ENCODE measurements at places on chromosomes 7 and 10.

- DNase-seq: no peak
These were observed 71.4 kb upstream of the PRSS58 start for GRCh38 chr7:142329062-142329790.

DNA sequence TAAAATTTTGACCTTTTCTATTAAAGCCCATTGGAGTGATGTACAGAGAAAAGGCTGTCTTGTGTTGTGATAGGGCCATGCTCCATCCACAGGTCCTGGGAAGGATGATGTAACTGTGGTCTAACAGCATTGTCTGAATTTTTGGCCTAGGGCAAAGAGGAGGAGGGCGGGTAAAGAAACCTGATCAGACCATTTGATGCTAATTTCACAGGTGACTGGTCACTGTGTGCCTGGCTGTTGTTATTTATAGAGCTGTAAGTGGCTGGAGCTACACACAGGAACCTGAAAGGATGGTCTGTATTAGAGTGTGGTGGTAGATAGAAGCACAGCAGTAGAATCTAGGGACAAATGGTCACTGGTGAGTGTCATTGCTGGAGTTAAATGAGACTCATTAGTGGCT is 182.1 kb downstream of the AUTS2 start:
- DNase-seq: no peak

DNA sequence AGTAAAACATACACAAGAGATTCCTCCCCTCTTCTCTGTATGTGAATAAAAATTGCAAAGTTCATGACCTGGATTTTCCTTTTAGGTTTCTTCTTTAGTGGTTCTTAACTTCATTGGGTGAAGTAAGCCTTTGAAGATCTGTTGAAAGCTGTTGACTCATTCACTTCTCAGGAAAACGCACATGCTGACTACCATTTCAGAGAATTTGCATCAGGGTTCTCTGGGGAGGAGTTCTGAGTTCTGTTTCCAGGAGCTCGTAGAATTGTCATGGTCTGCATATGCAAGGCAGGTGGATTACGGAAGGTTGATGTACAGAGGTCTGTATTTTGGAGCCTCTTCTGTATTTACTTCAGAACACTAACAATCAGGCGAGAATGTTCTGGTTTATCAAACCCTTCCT is 962 bp upstream of the SLC26A4 start:
- DNase-seq: peak; percentile 91

DNA sequence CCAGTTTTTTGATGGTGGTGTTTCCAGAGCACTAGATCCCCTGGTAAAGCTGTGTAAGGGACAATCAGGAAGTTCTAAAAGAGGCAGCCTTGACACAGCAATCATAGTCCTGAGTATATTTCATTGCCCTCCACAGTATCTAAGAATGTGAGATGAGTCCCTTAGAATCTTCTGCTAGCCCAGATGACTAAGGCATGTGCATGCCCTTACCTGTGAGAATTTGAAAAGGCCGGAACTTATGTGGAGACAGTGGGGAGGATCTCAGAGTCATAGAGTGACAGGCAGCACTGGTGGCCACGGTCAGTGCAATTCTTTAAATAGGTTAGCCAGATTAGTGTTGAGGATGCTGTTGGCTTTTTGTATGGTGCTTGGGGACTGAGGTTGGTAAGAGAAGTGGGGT is 361.4 kb upstream of the VSTM2A start:
- DNase-seq: no peak

- DNase-seq: no peak
These were observed 2.5 kb downstream of the TSPAN15 start for GRCh38 chr10:69453795-69454194.
